ENCODE measurements at places on chromosomes 7 and 10.

GRCh38 chr7:22481726-22482125 is 18.3 kb downstream of the STEAP1B start:
- peak; percentile 16 for DNase-seq

DNA sequence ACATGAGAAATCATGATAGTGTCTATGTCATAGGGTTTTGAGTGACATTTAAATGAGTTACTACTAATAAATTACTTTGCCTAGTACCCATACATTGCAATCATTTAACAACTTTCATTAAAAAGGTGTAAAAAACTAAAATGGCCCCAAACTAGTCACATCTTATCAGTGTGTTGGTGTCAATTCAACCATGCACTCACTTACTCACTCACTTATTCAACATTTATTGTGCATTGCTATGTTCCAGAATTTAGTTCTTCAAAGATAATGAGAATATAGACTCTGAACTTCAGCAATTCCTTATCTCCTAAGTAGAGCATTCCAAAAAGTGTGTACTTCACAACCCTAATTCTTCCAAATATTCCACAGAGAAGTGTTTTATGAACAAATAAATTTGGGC is 965.7 kb downstream of the REEP3 start:
- no peak for DNase-seq

DNA sequence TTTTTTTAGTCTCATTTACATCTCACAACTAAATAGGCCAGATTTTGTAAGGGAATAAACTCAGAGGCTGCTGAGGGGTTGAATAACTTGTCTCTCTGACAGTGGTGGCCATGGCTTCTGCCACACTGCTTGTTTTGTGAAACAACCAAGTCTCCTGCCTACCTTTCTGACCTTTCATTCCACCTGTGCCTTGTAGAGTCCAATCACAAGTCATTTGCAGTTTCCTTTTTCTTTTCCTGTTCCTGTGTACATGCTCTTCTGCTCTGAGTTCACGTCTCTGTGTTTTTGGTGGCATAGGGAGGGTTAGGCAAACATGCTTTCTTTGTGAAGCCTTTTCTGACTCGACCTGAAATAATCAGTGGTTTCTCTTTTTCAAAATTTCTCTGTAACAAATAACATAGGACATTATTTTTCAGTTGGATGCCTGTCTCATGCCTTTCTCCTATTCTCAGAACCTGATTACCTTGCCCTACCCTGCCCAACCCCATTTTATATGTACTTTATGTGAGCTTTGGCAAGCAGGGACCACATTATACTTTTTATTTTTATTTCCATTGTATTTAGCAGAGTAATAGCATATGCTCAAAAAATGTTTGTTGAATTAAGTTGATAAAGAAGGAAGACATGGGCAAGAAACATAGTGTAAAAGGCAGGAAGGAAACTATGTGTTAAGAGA is 81.7 kb downstream of the HDAC9 start:
- no peak for DNase-seq

DNA sequence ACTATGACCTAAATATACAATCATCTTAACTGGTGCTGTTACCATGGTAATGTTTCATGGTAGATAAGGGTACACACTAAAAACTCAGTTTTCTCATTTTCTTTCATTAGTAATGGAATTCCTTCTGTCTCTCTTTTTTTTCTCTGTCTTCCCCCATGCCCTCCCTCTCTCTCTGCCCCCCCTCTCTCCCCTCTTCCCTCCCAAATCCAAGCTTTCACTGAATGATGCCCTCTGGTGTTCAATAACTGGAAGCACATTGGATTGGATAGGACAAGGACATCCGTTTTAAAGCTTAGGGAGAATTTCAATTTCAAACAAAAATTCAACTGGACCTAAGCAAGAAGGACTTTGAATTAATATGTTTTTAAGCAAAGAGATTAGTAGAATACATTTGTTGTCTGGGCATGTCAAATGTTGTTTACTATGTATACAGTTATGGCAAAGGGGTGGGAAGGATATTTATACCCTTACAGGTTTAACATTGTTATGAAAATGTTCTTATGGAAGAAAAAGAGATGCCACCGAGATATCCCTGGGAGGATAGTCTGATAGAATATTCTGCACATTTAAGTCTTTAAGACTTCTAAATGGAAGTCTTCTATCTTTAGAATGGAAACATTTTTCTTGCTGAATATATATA is 6.1 kb downstream of the CHRM2 start:
- peak; percentile 25 for DNase-seq

GRCh38 chr10:78624791-78625190 is 444.0 kb upstream of the ZMIZ1 start:
- no peak for DNase-seq

GRCh38 chr7:31744294-31744874 is 57.4 kb downstream of the PPP1R17 start:
- DNase-seq, result peak; percentile 84

- DNase-seq, result no peak
These were observed 154.5 kb downstream of the SVIL start for GRCh38 chr10:29479981-29480954.

DNA sequence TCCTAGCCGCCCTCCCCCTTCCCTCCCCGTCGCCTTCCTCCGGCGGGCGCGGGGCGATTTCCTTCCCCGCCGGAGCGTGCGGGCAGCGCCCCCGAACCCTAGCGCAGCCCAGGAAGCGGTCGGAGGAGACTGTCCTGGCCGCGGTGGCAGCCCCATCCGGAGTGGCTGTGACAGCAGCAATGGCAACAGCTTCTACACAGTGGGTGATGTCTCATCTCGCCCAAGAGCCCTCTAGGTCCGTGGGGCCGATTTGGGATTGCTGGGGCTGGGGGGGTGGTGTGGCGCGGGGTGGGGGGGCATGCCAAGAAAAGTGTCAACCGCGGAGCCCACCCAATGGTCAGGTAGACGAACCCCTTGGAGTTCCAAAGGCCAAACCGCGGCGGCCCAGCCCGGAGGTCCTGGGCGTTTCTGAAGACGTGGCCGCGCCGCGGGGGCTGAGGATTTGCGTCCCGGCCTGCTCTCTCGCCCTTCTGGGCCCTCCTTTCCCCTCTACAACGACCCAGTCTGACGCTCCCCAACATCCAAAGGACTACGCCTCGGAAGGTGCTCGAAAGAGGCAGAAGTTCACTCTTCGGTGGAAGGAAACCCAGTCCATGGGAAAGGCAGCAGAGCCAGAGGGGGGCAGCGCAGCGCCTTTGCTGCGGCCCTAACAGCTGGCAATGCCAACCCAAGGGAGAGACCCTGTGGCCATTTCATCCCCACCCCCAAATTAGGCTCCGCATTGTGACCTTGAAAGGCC is 603 bp upstream of the TWIST1 start:
- DNase-seq, result peak; percentile 39

GRCh38 chr10:81130014-81130413 is 592.3 kb downstream of the SH2D4B start:
- no peak for DNase-seq

All from cardiac fibroblast (primary cell).